Lung microvascular endothelial cell (primary cell): ENCODE measurements at places on chromosomes 13 and 19. TPM values are rescaled to one million over a fixed set of nuclear protein-coding genes. Genes with fewer than 3 reads are reported as not detected.

DNA sequence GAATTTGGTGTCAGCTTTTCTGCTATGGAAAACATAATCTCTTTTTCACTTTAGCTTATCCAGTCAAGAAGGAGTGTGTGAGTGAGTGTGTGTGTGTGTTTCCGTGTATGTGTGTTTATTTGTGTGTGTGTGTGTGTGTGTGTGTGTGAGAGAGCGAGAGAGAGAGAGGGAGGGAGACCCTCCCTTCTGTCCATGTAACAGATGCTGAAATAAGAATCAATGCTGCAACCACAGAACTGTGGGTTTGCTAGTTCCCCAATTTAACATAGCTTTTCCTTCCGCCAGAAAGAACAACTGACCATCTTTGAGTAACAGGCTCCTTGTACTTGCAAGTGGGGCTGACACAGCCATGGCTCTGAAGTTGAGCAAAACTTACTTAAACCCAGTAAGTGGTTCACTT is 5.2 kb downstream of the LCP1 start:
- no peak for DNase-seq

Gene SRRM5
- not detected in 2 replicates for total RNA-seq

Gene CYP4F2
- 0.22 TPM in 1 of 2 replicates, not detected in the other for total RNA-seq

DNA sequence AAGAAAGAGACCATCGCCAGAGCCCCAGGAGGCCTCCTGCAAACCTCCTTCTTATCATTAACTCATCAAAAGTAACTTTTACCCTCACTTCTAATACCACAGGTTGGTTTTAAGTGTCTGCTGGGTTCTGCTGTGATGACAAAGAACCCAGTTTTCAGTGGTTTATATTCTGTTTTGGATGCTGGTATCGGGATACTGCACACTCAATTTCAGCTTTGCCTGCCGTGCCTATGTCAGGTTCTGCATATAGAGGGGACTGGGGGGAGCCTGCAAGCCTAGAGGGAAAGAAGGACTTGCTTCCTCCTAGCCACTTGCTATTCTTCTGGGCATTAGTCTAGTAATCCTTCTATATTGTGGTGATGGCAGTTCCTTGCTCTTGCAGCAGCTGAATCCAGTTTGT is 242.4 kb downstream of the KCNRG start:
- DNase-seq = no peak

DNA sequence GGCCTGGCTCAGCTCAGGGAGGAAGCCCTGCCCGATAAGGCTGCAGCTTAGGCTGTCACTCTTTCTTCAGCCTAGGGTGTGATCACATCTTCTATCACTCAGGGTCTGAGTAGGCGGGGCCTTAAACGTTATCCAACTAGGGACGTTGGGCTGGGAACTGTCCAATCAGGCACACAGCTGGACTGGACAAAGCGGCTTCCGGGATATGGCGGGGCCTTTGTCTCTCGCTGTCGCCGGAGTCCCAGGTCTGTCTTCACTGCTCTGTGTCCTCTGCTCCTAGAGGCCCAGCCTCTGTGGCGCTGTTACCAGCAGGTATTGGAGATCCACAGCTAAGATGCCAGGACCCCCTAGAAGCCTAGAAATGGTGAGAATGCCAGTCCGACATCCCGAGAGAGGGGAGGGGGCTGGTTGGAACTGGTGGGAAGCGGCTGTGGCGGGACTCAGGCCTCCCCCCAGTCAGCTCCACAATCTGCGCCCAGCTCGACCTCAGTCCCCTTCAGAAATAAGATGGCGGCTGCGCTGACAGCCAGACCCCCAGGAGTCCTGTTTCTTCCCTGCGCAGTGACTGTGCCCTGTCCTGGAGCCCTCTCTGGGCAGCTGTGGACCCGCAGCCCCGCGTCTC is at the start of gene ZNF254:
ZNF254 (plus strand) TSS at position 214 of the 622 bp plus-strand sequence; CDS start at position 335, 121 bp downstream.
- peak; percentile 97 for DNase-seq

DNA sequence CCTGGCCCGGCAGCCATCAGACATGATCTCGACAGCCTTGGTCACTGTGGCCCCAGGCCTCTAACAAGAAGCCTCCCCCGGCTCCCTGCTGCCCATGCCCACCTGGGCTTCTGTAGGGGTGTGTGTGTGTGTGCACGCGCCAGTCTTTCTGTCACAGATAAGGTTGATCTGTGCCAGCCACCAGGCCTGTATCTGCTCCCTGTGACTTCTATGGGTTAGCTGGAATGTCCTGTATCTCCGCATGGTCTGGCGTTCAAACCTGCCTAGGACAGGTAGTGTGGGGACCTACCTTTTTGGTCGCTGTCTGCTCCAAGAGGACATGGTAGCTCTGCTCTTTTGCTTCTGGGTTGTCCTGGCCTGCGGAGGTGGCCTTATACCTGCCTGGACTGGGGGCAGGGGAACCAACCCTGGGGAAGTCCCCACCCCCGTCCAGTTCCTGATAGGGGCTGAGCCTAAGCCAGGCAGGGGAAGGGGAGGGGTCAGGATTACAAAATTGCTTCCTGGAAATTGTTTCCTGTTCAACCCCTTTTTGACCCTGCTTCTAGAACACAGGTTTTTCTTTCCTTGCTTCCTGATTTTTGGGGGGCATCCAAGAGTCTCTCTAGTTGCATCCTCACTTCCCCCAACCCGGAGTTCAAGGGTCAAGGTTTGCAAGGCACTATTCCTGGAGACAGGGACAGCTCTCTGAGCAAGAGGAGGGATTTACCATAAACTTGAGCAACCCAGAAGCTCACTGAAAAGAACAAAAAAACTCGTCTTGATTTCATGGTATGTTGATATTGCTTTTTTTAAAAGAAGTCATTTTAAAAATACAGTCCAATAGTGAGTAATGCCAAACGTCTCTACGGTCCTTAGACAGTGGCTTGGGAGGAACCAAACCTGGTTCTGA is at the start of gene LRG1:
LRG1 (minus strand) TSS at position 344 of the 889 bp plus-strand sequence; CDS start at position 321, 23 bp downstream.
- DNase-seq = peak; percentile 77

- DNase-seq = peak; percentile 93
Observed at GRCh38 chr19:10478903-10479384, 24.2 kb downstream of the KEAP1 start.

DNA sequence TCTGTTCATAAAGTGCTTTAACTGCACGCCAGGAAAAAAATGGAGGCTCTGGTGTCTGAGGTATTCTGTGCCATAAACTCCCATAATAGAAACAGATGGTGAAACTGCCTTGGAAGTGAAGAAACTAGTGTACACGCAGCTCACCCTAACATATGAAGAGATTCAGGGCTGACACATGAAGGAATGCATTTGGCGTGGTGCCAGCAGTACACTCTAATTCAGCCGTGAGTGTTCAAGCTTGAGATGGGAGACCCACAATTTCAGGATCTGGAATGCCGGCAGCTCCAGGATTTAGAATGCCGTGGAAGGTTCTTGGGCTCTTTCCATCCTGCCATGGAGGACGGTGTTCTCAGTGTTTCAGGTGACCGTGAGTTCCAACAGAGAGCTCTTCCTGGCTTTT is 478.4 kb downstream of the TSHZ3 start:
- no peak for DNase-seq

Gene PDE4A
- total RNA-seq = 1.3 and 1.8 TPM in 2 replicates

Gene CERS1
- 2.4 and 5.6 TPM in 2 replicates for total RNA-seq

- DNase-seq = no peak
Observed at GRCh38 chr13:66995203-66995611, 234.9 kb downstream of the PCDH9 start.

Gene ZNF66
- total RNA-seq = 2.8 and 3.2 TPM in 2 replicates

- DNase-seq = no peak
Observed at GRCh38 chr19:41415154-41415571, 12.0 kb downstream of the B3GNT8 start.

- no peak for DNase-seq
Observed at GRCh38 chr13:27842571-27842970, 50.3 kb downstream of the GSX1 start.

GRCh38 chr13:29858231-29858630 is 7.8 kb upstream of the UBL3 start:
- no peak for DNase-seq

Gene LRRC4B
- total RNA-seq = under 0.01 TPM in 1 of 2 replicates, not detected in the other

DNA sequence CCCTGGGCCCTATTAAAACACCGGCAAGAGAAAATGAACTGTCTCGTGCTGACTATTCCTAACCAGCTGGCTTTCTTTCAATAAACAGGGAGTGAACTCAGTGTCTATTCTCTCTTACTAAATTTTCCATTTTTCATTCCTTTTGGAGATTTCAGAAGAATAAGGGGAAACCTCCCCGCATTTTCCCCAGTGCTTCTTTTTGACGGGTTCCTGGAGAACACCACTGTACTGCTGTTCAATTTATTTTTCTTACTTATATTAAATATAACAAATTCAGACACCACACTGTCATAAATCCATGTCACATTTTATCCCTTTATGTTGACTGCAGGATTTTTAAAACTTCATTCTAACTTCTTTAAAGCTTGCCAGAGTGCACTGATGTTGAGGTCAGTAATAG is 75.8 kb downstream of the DCLK1 start:
- no peak for DNase-seq

GRCh38 chr13:66567899-66568612 is 662.1 kb downstream of the PCDH9 start:
- DNase-seq = no peak

- DNase-seq = no peak
Observed at GRCh38 chr13:49840675-49841074, 48.2 kb upstream of the KPNA3 start.

Gene TMEM221
- not detected in 2 replicates for total RNA-seq

DNA sequence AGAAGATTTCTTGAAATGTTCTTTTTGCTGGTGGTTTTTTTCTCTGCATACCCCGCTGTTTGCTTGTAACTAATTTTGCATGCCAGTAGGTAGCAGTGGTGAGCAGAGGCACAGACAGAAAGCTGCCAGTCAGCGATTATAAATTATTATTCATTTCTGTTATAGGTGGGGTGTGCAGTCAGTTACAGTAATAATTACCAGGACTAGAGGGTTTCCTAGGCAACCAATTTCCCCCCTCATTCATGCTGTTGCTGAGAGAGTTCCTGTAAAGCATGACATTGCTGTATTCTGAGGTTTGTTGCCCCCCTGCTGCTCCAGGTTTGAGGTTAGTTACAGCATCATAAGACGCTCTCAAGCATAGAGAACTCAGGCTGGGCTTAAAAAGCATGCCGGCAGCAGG is 104.5 kb downstream of the URI1 start:
- DNase-seq = peak; percentile 5

DNA sequence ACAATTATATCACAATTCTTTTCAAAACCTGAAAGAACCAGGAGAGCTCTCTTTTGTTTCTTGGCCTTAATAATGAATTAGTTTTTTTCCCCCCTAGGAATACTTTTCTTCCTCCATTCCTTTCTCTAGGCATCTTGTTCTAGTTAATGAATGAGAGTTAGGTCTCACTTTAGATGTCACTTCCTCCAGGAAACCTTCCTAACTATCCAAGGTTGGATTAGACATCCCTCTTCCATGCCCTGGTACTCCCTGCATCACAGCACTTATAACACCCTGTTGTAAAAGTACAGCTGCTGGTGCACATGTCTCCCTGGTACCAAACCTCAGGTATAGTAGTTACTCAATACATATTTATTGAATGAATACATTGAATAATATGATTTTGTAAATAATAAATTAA is 21.2 kb upstream of the DGKH start:
- DNase-seq = no peak

Gene FGF22
- total RNA-seq = not detected in 2 replicates

- DNase-seq = no peak
Observed at GRCh38 chr19:29630655-29631054, 24.6 kb downstream of the POP4 start.

DNA sequence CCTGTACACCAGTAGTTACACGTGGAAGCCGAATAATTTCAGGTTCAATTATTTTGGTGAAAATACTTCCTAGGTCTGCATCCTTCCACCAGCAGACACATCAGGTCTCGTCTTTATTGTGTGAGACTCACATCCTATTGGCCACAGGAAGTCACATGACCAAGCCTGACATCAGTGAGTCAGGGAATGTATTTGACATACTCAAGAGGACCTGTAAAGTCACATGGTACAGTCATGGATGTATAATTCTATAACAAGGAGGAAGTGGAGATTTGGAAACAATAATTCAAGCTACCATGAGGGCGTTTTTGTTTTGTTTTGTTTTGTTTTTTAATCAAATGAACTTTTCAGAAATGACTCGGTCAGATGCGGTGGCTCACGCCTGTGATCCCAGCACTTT is 9.3 kb upstream of the HIF3A start:
- DNase-seq = peak; percentile 65

Gene SLITRK6
- total RNA-seq = not detected in 2 replicates

Gene GPR18
- not detected in 2 replicates for total RNA-seq

DNA sequence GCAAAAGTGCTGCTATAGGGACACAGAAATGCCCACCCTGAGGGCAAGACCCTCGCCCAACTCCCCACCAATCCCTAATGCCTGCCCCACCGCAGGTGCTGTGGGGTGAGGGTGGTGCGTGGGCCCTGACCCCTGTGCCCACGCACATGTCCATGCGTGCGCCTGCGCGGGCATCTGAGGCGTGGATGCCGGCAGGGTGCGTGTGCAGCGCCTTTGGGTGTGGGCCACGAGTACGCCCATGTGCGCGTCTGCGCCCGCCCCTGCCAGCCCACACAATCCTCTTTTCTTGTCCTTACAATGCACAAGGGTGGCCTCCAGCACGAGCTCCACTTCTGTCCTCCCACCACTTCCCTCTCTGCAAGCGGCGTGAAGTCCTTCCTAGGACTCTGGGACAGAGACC is 14.3 kb downstream of the FUT6 start:
- DNase-seq = no peak

DNA sequence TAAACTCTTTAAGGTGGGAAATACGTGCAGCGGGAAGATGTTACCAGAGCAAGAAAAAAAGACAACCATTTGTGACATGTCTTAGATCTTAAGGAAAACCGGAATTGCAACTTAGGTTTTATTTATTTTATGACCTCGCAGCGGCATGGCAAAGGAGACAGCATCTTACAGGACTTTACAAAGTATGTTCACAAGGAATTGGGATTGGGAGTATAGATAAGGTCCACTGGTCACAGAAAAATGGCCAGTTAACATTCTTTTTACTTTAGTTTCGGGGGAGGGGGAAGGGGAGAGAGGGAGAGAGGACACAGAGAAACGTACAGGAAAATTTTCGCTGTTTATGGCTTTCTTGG is 104.5 kb upstream of the DIAPH3 start:
- no peak for DNase-seq

Gene TPTE2
- not detected in 2 replicates for total RNA-seq

- no peak for DNase-seq
Observed at GRCh38 chr13:105572401-105572800, 963.1 kb downstream of the EFNB2 start.

DNA sequence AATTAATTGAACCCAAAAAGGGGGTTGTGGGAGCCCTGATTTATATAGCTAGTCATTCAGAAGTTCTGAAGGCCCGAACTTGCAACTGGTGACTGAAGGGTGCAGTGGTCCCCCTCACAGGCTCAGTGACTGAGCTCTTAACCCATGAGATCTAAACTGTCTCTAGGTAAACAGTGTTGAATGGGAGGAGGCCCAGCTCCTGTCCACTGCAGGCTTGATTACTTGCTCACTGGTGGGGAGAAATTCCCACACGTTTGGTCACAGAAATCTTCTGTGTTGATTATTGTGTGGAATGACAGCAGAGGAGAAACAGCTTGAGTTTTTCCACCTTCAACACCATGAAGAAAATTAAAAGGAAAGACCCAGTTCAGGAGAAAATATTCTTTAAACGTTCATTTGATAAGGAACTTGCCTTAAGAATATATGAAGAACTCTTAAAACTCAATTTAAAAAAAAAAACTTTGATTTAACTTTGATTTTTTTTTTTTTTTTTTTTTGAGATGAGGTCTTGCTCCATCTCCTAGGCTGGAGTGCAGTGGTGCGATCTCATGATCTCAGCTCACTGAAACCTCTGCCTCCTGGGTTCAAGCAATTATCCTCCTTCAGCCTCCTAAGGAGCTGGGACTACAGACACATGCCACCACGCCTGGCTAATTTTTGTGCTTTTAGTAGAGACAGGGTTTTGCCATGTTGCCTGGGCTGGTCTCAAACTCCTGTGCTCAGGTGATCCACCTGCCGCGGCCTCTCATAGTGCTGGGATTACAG is 249.3 kb downstream of the UQCRFS1 start:
- DNase-seq = no peak
